Omental fat pad (tissue), 4 donors: ENCODE measurements at places on chromosomes 3 and 15. TPM values are rescaled to one million over a fixed set of nuclear protein-coding genes. Genes with fewer than 3 reads are reported as not detected.

TUSC2 gene
- total RNA-seq, result 28.8 TPM

LRTM1 gene
- not detected for total RNA-seq

HTR3E gene
- total RNA-seq, result not detected

MYEF2 gene
- total RNA-seq, result 3.6 TPM

NAALADL2 gene
- total RNA-seq, result 7.0 TPM
